ENCODE measurements at places on chromosomes 2 and 18.

DNA sequence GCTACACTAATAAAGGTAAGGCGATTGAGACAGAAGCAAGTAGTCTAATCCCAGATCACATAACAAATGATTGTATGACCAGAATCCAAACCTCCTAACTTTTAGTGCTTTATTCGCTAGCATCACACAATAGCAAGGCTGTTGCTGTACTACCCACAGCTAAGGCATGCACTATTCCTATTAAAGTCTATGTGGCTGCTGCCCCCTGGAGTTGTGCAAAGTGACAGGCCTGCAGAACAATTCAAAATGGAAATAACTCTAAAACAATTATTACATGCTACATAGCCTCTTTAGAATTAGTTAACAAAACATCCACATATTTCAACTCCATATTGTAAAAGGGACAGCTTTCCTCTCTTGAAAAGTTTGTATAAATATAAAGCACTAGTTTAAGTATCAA lies 6.0 kb downstream of the ERBB4 start:
- DNase-seq = no peak

- DNase-seq = no peak
These were observed 80.1 kb upstream of the CTNNA2 start for GRCh38 chr2:79432731-79433146.

- no peak for DNase-seq
These were observed 1311.9 kb upstream of the NRXN1 start for GRCh38 chr2:52343706-52344266.

- no peak for DNase-seq
These were observed 121.0 kb upstream of the NOL4 start for GRCh38 chr18:34345738-34346137.

DNA sequence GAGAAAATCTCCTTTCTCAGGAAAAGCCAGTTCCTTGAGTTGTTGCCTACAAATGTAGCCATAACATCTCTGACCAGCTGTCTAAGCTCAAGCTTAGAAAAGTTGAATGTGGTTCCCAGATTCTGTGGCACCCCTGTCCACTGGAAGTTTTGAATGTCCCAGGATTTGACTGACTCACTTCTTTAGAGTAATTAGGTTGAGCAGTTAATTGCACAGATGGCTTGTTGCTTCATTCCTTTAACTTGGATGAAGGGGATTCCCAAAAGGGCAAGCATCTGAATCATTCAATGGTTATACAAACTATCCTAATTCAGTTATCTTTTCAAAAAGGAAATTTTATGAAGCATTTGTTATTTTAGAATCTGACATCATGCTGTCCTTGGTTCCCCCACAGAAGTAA lies 374.7 kb downstream of the LNPK start:
- DNase-seq = no peak

DNA sequence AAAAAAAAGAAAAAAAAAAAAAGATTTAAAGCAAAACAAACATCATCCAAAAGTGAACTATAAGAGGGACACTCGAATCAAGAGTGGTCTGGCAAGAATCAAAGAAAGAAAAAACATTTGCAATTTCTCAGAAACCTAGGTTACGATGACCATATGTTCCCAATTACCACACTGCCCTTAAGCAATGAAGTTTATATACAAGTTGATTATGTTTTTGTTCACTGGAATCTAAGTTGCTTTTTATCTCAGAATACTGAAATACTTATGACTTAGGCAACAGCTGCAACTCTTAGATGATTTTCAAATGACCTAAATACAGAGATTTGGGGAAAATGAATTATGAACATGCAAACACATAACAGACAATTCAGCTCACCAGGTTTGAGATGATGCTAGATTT lies 597.1 kb upstream of the CHAC2 start:
- no peak for DNase-seq

- no peak for DNase-seq
These were observed 14.1 kb upstream of the ZSWIM2 start for GRCh38 chr2:186862869-186863709.

- no peak for DNase-seq
These were observed 254.0 kb downstream of the NRXN1 start for GRCh38 chr2:50777954-50778353.

- DNase-seq = no peak
These were observed 92.3 kb downstream of the LYPD1 start for GRCh38 chr2:132577686-132578085.

GRCh38 chr2:49342156-49342555 lies 187.8 kb upstream of the FSHR start:
- DNase-seq = no peak

DNA sequence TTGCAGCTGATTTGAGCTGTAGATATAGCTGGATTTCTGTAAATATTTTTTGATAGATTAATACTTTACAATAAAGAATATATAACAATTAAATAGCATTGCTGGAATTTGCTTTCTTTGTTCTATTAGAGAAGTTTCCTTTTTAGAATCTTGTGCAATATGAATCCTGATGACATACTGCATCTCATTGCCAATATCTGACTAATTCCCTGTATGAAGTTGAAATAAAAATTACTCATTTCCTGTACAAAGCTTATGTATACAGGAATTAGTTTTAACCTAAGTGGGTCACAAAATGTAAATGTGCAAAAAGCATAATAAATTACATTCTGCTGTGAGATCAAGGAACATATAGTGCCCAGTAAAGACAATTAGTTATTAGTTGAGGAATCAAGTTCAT lies 72.8 kb upstream of the TMEFF2 start:
- no peak for DNase-seq

DNA sequence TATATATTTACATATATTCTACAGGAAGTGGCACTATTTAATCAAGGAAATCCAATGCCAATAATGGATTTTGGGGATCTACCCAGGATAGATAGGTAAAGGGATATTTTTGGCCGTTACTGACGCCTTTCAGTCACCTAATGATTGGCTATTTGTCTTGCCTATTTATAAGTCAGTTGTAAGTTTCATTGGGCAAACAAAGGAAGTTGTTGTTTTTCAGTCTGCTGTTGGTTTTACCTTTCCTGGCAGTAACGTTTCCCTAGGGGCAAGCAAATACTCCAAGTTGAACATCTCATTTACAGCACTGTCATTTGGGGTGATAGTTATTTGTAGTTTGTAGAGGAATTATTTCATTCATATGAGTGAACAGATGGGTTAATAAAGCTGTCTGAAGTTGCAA lies 17.0 kb upstream of the LANCL1 start:
- no peak for DNase-seq

DNA sequence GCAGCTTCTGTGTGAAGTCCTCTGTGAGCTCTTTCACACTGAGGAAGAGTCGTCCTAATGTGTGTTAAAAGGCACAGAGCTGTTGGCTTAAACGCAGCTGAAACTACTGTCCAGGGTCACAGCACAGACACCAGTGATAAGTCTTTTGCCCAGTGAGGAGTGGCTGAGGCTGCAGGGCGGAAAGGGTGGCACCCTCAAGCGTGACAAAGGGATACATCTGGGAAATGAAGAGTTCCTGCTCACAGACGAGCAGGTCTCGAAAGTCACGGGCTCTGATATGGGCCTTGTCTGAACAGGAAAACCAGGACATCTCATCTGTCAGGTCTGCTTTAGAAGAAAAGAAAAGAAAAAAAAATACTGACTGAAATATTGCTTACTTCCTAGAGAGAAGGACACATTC lies 36.5 kb downstream of the TGIF1 start:
- DNase-seq = no peak
